ENCODE measurements at places on chromosomes 5 and 9.

GRCh38 chr5:82551192-82551591 is 273.0 kb upstream of the RPS23 start:
- no peak for DNase-seq

GRCh38 chr5:163436515-163436914 is 880 bp upstream of the CCNG1 start:
- no peak for DNase-seq

- no peak for DNase-seq
Observed at GRCh38 chr9:115250621-115251032, 132.7 kb upstream of the TNC start.

- DNase-seq: no peak
Observed at GRCh38 chr5:27093279-27093678, 54.9 kb upstream of the CDH9 start.

GRCh38 chr5:62143268-62144229 is 162.5 kb upstream of the KIF2A start:
- no peak for DNase-seq

GRCh38 chr9:89153232-89154017 is 25.2 kb downstream of the SHC3 start:
- no peak for DNase-seq

Measured in ascending aorta (tissue), 2 donors.